Common myeloid progenitor, CD34-positive (primary cell): ENCODE measurements at places on chromosomes 6 and 20.

DNA sequence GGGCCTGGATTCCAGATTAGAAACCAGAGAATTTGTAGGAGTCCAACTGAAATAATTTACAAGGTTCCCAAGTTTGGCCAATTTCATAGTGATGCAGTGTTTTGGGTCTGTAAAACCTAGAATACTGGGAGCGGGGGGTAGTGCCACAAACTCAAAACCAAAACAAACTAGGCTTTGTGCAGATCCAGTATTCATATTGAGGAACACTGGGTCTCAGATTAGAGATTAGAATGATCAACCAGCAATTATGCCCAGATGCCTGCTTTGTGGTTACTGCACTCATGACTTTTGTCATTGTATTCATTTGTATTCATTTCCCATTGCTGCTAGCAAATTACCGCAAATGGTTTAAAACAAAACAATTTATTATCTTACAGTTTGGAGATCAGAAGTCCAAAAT, 3.2 kb upstream of the NDUFAF4 start:
- no peak overlapping the region for H3K4me3 ChIP-seq
- no peak overlapping the region for H3K27ac ChIP-seq
- peaks cover 1% of the 10 kb centered on the region for H3K27me3 ChIP-seq
- DNase-seq = no peak
- no peaks in the 10 kb centered on the region for H3K36me3 ChIP-seq

- no peaks in the 10 kb centered on the region for H3K4me1 ChIP-seq
- H3K27me3 ChIP-seq = peaks cover 13% of the 10 kb centered on the region
- H3K36me3 ChIP-seq = no peaks in the 10 kb centered on the region
- no peak overlapping the region for H3K4me3 ChIP-seq
- no peak for DNase-seq
Measured at GRCh38 chr6:167268683-167269280, 22.3 kb upstream of the UNC93A start.

- no peak overlapping the region for H3K27ac ChIP-seq
- no peak overlapping the region for H3K4me3 ChIP-seq
- H3K4me1 ChIP-seq = no peaks in the 10 kb centered on the region
- no peak for DNase-seq
- no peaks in the 10 kb centered on the region for H3K36me3 ChIP-seq
Measured at GRCh38 chr6:169092375-169092774, 161.3 kb downstream of the THBS2 start.

- DNase-seq = no peak
- no peaks in the 10 kb centered on the region for H3K4me1 ChIP-seq
- no peak overlapping the region for H3K27ac ChIP-seq
- no peaks in the 10 kb centered on the region for H3K27me3 ChIP-seq
Measured at GRCh38 chr6:130849594-130849993, 22.4 kb downstream of the SMLR1 start.

- DNase-seq = no peak
- peaks cover 31% of the 10 kb centered on the region for H3K36me3 ChIP-seq
- no peaks in the 10 kb centered on the region for H3K4me1 ChIP-seq
- no peak overlapping the region for H3K27ac ChIP-seq
Measured at GRCh38 chr6:5213836-5214235, 46.9 kb downstream of the LYRM4 start.

GRCh38 chr6:120805276-120805675, 529.0 kb downstream of the TBC1D32 start:
- H3K4me3 ChIP-seq = no peak overlapping the region
- H3K27ac ChIP-seq = no peak overlapping the region
- no peaks in the 10 kb centered on the region for H3K4me1 ChIP-seq
